ENCODE measurements at places on chromosomes 5 and 9. TPM values are rescaled to one million over a fixed set of nuclear protein-coding genes. Genes with fewer than 3 reads are reported as not detected.

The HMCN2 gene
- total RNA-seq: 5.6 TPM

DNA sequence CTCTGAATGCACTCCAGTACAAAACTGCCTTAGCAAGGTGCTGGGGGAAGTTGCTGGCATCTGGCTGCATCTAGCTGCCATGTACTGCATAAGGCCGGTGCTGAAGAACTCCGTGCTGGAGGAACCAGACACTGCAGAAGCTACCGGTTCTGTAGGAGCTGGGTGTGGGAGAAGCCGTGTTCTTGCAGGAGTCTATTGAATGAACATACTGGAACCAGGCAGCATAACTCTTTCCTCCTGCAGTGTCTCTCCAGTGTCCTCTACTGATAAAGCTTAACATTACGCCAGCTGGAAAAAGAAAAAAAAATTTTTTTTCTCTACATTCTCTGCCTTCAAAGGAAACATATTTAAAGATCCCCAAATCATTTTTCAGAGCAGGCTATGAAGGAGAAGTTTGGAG, 38.5 kb downstream of the VPS13A start:
- no peak for DNase-seq

DNA sequence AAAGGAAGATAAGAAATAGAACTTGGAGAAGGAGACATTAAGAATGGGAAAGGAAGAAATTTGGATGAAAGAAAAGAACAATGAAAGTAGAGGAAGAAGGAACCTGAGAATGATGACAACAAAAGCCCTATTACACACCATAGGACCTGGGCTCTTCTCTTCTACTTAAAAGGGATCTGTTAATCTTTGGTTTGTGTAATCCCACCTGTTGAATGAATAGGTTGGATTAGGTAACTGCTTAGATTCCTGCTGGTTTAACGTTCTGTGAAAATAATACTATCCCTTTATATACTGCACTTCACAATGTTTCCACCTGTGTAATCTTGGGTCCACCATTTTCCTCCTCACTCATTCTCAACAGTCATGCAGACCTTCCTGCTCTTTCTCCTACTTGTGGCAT, 157.8 kb upstream of the ATP10B start:
- no peak for DNase-seq

GRCh38 chr9:124760719-124761118, 10.4 kb downstream of the NR6A1 start:
- no peak for DNase-seq

DNA sequence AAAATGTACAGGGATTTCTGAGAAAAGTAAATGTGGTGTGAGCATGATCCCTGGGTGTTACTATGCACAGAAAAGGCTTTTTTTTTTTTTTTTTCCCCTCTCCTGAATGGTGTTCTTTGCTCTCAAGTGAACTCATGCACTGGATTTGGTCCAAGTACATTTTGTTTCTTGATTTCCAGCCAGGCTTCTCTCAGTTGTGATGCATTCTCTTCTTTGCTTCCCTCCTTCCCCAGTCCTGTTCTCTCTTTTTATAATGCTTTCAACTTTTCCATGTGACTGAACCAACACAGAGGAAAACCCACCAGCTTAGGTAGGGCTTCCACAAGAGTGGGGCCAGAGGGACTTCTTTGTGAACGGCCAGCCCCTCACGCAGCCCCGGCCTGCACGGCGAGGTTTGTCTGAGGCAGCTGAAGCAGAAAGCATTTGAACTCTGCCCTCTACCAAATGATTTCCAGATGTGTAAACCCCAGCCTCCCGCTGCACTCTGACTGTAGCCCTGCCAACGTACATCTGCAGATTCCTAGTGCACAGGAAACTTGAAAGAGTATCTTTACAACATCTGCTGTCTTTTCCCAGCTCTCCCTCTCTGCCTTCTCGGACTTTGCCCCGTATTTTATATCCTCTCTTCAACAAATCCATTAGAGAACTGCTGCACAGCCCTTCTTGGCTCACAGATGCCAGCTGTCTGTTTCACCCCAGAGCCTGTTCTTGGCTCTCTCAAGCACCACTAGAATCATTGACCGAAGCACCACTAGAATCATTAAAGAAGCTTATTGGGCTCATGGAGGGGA, 71.8 kb upstream of the CD180 start:
- DNase-seq: no peak

DNA sequence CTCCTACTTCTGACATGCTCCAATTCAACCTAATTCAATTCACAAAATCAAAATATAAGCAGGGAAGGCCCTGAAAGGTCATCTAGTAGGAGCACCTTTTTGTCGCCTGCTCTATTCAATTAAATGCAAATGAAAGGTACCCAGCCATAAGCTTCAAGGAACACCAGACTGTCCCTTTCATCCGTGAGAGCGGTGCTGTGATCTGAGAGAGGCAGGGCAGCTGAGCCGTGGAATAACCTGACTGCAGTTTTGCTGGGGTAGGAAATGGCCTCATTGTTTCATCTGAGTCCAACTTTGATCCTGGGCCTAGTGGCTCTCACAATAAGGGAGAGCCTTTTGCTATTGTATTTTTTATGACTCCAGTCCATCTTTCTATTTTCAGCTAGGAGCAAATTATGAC, 39.8 kb upstream of the GLRA1 start:
- no peak for DNase-seq

- DNase-seq: no peak
Observed at GRCh38 chr5:143913008-143913752, 101.2 kb downstream of the HMHB1 start.

Data from SJCRH30 (cell line).